A172 (cell line): ENCODE measurements at places on chromosomes 4 and X. TPM values are rescaled to one million over a fixed set of nuclear protein-coding genes. Genes with fewer than 3 reads are reported as not detected.

FGFBP2 gene
- not detected in 2 replicates for total RNA-seq

SPCS3 gene
- total RNA-seq: 52.4 and 69.4 TPM in 2 replicates

OPHN1 gene
- total RNA-seq: 2.7 and 4.0 TPM in 2 replicates

PAGE4 gene
- total RNA-seq: not detected in 2 replicates

HAND2 gene
- 0.19 and 0.50 TPM in 2 replicates for total RNA-seq

DRD5 gene
- total RNA-seq: not detected in 2 replicates

AKAP4 gene
- not detected in 2 replicates for total RNA-seq

GLRA3 gene
- not detected in 2 replicates for total RNA-seq

POLN gene
- total RNA-seq: 0.24 and 0.62 TPM in 2 replicates

SH2D1A gene
- not detected in 2 replicates for total RNA-seq

DNA sequence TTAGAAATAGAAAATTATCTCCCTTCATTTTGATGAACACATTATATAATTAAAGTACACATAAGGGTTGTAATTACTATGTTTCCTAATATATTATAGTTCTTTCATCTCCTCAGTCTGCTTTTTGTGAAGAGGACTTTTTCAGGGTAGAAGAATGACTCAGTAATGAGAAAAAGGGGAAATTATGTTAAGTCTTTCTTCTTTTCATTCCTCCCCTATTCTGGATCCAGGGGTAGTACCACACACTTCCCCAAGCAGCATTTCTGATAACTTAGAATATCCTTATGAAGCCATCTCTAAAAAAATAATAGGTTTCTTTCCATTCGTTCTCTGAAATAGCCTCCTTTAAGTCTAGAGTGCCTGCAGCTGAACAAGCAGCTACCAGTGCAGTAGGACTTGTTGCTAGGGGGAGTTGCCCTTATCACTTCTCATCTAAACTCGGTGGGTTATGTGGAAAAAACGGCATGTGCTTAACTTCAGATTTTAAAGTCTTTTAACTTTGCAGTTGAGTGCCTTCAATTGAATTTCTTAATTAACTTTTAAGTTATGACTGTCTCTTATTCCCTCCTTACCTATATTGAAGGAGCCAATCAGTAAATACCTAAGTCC is 184.8 kb downstream of the ARHGAP24 start:
- no peak for DNase-seq

GRCh38 chrX:70168238-70169188 is 8.8 kb upstream of the DGAT2L6 start:
- peak; percentile 62 for DNase-seq

- DNase-seq: peak; percentile 10
These were observed 404.5 kb downstream of the BCOR start for GRCh38 chrX:39693298-39693697.

- DNase-seq: peak; percentile 8
These were observed 44.7 kb downstream of the DDX60 start for GRCh38 chr4:168273838-168274237.

DNA sequence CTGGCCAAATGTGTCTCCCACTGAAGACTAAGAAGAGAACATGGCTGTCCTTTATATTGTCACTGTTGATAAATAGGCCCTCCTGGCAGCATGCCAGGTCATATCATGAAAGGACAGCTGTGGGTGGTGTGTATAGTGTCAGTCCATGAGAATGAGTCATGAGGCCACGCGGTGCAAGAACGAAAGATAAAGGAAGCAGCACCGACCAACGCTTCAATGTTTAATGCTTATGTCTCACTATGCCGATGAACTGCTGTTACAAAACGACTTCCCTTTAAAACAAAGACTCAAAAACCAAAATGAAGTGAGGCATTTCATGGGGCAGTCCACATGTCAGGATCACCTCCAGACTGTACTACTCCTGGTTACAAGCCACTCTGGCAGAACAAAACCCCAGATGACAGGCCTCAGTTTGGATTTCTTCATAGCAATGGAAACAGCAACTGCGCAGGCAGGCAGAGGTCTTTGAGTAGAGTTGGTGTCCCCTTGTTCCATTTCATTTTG is 5.2 kb upstream of the TCEANC start:
- DNase-seq: peak; percentile 93

- no peak for DNase-seq
These were observed 83.6 kb upstream of the STX18 start for GRCh38 chr4:4625488-4625887.

DNA sequence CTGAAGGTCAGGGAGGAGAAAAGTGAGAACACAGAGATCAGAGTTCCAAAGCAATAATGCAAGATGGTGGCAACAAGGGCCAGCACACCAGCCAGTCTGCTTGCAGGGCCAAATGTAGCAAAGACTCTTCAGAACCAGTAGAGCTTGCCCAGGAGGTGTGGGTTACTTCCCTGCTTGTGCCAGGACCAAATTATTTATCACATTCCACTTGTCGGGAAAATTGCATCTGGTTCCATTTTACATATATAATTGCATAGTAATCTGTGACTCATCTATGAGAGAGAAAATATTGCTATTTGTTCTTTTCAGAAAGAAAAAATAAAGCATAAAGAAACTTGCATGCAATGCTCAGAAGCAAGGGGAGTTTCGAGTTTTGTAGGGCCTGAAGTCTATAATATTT is 41.4 kb downstream of the MAML3 start:
- DNase-seq: no peak

DNA sequence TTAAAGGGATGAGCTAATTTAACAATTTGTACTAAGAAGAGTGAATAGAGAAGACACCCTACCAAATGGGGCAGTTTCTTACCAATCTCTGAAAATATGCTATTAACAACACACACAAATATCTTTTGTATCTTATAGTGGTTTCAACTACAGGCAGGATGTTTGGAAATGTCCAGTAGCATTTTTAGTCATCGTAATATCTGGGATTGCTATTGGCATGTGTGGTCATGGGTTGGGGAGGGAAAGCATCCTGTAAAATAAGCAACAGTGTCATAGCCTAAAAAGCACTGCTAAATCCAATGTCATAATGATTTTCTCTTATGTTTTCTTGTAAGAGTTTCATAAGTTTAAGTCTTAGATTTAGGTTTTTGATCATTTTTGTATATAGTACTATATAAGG is 29.3 kb upstream of the ABCG2 start:
- DNase-seq: no peak

GRCh38 chr4:101141230-101141629 is 206.1 kb downstream of the PPP3CA start:
- DNase-seq: no peak

GRCh38 chrX:153955228-153955732 is 10.8 kb upstream of the RENBP start:
- no peak for DNase-seq

GRCh38 chr4:21765810-21766407 is 182.7 kb downstream of the KCNIP4 start:
- DNase-seq: peak; percentile 77

DNA sequence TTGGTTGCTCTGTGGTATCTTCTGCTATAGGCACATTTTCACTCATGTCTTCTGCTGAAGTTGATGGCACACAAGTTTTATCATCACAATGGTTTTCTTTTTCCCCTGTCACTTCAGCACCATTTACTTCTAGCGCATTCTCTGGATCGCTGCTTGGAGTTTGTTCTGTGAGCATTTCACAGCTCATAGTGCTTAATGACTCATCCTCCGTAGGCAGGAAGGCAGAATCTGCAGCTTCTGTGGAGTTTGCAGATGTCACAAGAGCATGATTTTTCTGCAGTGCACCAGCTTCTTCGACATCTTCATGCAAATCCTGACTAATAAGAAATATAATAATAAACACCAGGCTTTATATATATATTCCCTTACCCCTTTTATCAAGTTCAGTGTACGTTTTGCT is 83.6 kb downstream of the CHM start:
- DNase-seq: peak; percentile 18

GRCh38 chr4:137614491-137614890 is 82.2 kb upstream of the PCDH18 start:
- no peak for DNase-seq

GRCh38 chr4:87363552-87363951 is 27.4 kb downstream of the HSD17B11 start:
- no peak for DNase-seq

- DNase-seq: no peak
These were observed 15.3 kb downstream of the PPARGC1A start for GRCh38 chr4:23874536-23874901.

- peak; percentile 39 for DNase-seq
These were observed 9.6 kb upstream of the MTMR1 start for GRCh38 chrX:150683536-150684146.

DNA sequence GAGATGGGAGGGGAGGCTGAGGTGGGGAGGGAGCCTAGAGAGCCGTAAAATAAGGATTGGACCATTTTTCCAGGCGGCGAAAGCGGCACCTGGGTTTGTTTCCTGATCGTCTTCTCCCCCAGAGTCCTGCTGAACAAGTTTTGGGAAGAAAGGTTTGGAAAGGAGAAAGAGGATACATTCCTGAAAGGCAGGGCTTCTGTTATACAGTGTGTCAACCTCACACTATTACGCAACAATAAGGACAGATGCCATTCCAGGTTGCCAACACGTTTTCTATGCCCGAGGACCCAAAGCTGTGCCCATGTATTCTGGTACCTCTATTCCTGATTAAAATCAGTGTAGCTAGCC is 658 bp downstream of the SCOC start:
- DNase-seq: no peak

- DNase-seq: no peak
These were observed 55.6 kb downstream of the SEL1L3 start for GRCh38 chr4:25807102-25807728.

- peak; percentile 88 for DNase-seq
These were observed at the start of gene TBC1D9 for GRCh38 chr4:140756319-140757231. TBC1D9 (minus strand) TSS chr4:140756385; CDS start chr4:140756045, 340 bp downstream.

GRCh38 chrX:88735835-88736234 is 11.2 kb upstream of the CPXCR1 start:
- DNase-seq: no peak

DNA sequence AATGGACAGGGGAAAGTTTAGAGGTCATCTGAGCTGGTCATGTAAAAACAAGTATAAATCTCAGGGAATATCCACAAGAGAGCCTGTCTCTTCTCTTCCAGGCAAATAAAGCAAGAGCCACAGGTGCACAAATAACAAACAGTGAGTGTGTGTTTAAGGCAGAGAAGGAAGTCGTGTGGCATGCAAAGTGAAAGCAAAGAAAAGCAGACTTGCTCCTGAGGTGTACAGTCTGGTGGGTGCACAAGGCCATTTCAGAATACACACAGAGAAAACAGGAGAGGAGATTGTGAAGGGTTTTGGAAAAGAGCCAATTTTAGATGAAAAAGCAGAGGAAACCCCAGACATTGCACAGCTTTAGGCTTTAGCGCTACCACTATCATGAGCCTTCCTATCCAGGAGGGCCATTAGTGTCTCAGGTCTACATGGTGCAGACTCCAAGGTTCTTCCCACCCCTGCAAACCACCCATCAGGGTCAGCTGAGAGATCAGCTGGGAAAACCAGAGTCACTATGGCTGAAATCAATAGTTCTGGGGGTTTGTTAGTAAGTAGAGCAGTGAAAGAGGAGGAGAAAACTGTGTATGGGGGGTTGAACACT is 355.8 kb downstream of the KLHL4 start:
- no peak for DNase-seq

DNA sequence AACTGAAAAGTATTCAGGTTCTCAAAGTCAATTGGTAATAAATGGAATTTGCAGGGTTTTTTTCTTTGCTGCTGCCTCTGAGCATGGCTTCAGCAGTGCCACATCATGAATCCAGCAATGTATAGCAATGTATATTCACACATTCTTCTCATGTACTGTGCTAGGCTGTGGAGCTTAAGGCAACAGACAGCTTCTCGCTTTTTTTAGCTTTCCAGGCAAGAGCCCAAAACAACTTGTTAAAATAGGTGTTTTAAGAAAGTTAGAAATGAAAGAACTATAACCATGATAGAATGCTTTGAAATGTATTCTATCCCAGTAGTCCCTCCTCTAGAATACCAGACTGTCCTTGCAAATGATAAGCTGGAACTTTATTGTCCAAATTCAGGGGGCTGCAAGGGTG is 30.4 kb downstream of the SMIM43 start:
- no peak for DNase-seq

- DNase-seq: no peak
These were observed 48.9 kb downstream of the MND1 start for GRCh38 chr4:153393397-153393796.

GRCh38 chr4:137659431-137659830 is 127.1 kb upstream of the PCDH18 start:
- DNase-seq: no peak

DNA sequence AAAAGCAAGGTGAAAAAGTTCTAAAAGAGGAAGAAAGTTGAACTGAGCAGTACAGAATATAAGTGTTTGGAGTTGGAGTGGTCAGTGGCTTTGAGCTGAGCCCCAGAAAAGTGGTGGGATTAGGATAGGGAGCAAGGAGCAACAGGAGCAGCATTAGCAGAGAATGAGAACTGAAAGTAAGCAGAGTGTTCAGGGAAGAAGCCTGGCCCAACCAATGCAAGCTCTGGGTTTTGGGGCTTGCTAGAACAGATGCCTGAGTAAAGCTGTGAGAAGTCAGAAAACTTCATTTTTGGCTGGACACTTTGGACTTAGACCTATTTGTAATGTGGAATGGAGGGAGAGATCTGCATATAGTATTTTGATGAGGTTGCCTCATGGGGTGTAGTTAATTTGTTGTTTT is 17.8 kb downstream of the JADE1 start:
- no peak for DNase-seq

DNA sequence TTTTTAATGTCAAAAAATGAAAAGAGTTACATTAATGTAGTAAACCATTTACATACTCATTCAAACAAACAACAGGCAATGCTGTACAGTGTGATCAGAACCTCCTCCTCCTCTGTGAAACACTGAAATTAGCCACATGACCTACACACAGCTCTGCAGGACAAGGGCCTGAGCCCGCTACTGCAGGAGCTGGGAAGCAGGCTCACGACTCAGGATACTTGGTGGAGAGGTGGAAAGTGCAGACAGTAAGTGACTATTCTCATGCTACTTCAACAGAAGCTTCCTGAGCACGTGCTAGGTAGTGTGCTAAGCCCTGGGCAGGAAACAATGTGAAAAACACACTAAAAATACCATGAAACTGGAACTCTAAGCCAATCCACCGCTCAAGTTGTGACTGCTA is 56.8 kb downstream of the TAPT1 start:
- DNase-seq: no peak

DNA sequence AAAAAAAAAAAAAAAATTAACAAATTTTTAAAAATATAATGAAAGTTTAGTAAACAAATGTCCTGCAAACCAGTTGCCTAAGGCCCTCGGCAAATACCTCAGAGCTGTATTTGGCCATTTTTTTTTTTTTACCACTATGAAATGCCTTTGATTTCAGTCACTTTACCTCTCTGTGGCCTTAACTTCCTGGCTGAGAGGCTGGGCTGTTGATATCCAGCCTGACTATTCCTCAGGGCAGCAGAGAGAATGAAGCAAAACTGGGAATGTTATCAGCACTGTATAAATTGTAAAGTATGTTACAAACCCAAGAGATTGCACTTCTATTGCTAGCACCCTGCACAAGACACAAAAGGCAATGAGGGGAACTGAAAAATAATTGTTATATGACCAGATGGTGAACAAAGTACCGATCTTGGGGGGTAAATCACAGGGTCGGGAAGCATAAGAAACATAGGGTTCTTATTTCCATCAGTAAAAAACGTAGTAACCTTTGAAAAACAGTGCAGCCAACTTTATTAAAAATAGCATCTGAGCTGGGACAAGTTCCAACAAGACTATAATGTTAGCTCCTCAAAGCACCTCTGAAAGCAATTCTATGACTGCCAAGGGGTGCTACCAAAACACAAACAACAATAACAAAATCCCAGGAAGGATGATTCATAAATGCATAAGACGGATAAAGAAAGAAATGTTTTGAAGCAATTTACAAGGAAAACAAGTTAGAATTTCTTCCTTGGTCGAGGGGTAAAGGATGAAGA is 18.1 kb downstream of the USP46 start:
- DNase-seq: peak; percentile 25
